Stimulated activated CD4-positive, alpha-beta T cell treated with anti-CD3 and anti-CD28 coated beads, Interleukin-1b, Interleukin-23, amount 100 ng/mL, for 1 hour (primary cell): ENCODE measurements at places on chromosomes 4 and X.

DNA sequence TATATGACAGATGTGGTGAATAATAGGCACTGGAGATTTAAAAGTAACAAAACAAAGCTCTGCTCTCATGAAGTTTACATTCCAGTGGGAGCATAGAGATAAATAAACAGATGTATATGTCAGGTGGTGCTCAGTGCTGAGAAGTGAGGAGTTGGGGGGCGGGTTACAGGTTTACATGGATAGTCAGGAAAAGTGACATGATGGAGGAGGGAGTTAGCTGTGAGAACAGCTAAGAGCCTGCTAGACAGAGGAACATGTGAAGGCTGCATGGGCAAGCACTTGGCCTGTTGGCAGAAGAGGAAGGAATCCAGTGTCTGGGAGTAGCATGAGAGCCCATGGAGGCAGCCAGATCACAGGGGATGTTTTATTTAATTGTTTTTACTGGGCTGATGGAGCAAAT lies 10.2 kb upstream of the TMEM156 start:
- no peak for DNase-seq

DNA sequence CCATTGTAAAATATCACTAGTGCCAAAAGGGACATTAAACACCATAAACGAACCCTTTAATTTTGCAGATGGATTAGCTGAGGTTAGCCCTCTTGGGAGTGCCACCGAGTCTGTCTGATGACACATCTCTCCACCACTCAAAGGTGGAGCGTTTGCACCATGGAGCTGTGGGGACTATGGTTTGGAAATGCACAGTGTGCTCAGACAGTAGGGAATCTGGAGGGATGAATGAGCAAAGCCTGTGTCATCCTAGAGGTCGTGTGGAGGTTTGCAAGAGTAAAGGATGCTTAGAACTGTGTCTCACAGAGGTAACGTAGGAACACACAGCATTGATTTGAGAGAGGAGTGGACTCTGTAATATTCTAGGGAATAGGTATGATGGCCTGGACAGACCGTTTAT lies 93.7 kb downstream of the CLNK start:
- no peak for DNase-seq

DNA sequence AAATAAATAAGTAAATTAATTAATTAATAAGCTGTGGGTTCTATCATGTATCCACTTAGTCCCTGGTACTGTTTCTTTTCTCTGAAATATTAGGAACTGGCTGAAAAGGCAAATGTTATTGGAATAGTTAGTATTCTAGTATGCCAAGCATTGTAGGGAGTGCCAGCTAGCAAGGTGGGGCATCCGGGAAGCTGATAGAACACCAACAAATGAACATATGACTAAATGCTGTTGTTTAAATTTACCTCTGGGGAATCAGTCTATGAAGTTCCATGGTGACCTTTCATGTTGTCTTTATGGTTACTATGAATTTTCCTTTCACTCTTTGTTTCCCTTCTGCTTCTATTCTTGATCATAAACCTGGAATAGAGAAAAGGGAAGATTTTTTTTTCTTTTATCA lies 32.7 kb downstream of the NUDT6 start:
- no peak for DNase-seq

DNA sequence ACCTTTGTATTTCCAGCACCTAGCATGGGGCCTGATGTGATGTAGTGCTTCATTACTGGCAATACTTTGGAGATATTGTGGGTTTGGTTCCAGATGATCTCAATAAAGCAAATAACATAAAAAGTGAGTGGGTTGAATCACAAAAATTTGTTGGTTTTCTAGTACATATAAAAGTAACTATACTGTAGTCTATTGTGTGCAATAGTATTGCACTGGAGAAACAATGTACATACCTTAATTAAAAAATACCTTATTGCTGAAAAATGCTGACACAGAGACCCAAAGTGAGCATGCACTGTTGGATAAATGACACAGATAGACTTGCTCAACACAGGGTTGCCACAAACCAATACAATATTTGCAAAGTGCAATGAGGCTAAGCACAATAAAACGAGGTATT lies 17.7 kb upstream of the MGST2 start:
- no peak for DNase-seq

- DNase-seq, result no peak
Measured at GRCh38 chrX:124415115-124415800, 68.9 kb downstream of the SH2D1A start.

GRCh38 chrX:32868524-32868895 lies 342.8 kb downstream of the DMD start:
- no peak for DNase-seq

DNA sequence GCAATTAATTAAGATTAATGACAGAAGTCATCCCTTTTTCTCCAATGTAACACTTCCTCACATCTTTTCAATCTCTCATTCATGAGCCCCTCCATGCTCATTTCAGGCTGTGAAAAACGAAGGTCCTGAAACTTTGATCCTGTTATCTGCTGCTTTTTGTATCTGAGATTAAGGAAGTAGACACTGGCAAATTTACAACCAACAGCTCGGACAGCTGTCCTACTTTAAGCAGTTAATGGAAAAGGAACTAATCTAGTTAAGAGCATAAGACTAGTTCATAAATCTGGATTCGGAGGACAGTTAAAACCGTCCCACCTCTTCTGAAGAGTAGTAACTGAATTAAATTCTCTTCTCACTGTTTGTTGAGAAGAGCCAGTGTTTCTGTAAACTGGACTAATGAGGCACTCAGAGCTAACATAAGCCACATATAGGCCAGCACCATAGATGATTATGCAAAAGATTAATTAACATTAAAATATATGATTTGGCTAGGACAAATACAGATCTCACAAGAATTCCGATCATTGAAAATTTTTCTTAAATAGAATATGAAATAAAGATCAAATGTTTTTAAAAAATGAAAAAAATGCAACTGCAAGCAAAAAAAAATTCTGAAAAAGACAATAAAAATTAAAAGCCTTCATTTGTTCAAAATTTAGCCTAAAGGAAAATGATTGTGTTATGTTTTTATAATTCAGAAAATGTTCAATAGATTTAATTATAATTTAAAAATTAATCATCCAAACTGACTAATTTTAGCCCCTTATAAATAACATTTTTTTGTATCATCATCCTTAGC lies 114.4 kb downstream of the ANTXR2 start:
- DNase-seq, result no peak

GRCh38 chr4:82577451-82577850 lies 15.7 kb upstream of the TMEM150C start:
- no peak for DNase-seq

GRCh38 chrX:72714478-72714916 lies 391 bp upstream of the PHKA1 start:
- DNase-seq, result no peak

DNA sequence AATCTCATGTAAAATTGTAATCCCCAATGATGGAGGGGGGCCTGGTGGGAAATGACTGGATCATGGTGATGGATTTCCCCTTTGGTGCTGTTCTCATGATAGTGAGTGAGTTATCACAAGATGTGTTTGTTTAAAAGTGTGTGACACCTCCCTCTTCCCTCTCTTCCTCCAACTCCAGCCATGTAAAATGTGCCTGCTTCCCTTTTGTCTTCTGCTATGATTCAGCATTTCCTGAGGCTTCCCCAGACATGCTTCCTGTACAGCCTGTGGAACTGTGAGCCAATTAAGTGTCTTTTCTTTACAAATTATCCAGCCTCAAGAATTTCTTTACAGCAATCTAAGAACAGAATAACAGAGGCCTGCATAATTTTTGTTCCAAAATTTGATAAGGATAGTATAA lies 85.2 kb downstream of the ANAPC10 start:
- DNase-seq, result no peak

DNA sequence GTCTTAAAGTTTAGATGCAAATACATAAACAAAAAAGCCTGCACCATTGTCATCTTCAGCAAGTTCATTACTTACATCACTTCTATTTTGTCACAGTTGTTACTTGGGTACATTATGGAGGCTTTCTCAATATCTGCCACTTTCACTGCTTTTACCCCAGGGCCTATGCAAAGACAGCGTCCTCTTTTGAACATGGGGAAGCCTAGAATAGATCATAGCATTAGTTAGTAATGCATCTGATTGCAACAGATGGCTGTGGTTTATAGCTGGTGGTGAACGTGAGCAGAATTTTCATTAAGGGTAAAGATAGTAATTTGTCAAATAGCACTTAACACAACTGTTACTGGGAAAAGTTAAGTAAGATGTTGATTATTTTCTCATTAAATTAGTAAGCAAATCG lies 729 bp downstream of the CXCL11 start:
- DNase-seq, result no peak

- no peak for DNase-seq
Measured at GRCh38 chr4:144280688-144281087, 140.2 kb upstream of the GYPA start.

- peak; percentile 23 for DNase-seq
Measured at GRCh38 chr4:86935853-86936733, 1.3 kb downstream of the AFF1 start.

DNA sequence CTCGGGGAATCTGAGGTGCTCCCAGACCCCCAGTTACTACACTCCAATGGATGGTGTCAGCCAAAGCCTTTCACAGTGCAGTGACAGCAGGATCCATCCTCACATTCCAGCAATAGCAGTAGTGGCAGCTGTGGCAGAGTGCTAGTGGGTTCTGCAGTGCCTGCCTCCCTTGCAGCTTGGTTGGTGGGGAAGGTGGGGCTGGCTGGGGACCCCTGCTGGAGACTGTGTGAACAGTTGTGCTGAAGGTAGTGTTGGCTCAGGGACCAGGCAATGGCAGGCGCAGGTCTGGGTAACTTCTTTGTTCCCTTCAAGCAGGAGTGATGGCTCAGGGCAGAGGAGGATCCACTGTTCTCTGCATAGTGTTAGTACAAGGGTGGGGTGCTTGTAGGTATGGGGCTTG lies 343.7 kb upstream of the TRAM1L1 start:
- no peak for DNase-seq

DNA sequence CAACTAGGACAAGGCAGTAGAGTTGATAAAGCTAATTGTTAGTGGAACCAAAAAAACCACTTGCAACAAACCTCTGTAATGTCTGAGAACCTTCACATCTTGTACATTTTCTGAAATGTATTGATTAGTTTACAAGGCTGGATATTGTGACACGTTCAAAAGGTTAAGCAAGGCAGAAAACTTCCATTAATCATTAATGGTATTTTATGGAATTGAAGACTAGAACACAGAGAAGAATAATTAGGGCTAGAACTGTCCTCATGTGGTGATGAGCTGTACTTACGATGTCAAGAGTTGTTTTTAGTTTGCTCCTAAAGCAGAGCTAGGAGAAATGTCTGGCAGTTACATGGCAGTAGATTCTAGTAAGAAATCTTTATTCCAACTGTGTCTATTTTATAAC lies 12.3 kb downstream of the GC start:
- DNase-seq, result no peak
